ENCODE measurements at places on chromosomes 3 and 15.

GRCh38 chr3:170523248-170523647 lies 62.6 kb downstream of the SLC7A14 start:
- DNase-seq: no peak
- H3K27ac ChIP-seq: no peak overlapping the region
- H3K4me3 ChIP-seq: no peak overlapping the region
- H3K36me3 ChIP-seq: no peaks in the 10 kb centered on the region
- peaks cover 7% of the 10 kb centered on the region for H3K4me1 ChIP-seq

DNA sequence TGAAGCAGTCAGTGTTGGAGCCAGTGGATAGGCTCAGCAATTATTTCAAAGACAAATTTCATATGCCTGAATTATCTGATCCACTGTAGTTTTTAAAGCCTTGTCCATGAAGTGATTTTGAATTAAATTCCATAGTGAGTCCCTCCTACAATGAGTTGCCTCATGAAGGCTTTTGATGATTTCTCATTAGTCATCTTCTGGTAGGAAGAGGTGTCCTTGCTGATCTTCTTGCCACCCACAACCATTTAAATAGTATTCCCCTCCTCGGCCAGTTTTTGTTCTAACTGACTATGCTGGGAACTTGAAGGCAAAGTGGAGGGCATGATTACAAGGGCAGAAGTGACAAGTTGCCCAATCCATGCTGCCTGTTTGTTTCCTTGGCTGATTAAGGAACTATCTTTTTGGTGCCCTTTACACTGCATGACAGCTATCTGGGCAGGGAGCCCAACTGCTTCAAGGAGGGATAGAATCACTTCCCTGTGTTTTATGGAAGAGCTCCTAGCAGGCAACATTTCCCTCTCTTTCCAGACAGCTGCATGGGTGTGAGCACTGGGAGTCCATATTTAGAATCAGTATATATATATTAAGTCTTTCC lies 617.5 kb downstream of the ZPLD1 start:
- no peaks in the 10 kb centered on the region for H3K36me3 ChIP-seq
- DNase-seq: no peak
- no peak overlapping the region for H3K27ac ChIP-seq
- no peak overlapping the region for H3K4me3 ChIP-seq

- no peak for DNase-seq
- peaks cover 36% of the 10 kb centered on the region for H3K27me3 ChIP-seq
- H3K36me3 ChIP-seq: peaks cover 5% of the 10 kb centered on the region
- H3K27ac ChIP-seq: peak overlapping the region; percentile 55
Observed at GRCh38 chr3:31979001-31979697, 1.9 kb downstream of the OSBPL10 start.

- H3K27me3 ChIP-seq: no peaks in the 10 kb centered on the region
Observed at GRCh38 chr15:85691350-85692240, 103.1 kb downstream of the KLHL25 start.

GRCh38 chr3:42729404-42730145 lies 27.0 kb upstream of the HHATL start:
- H3K27me3 ChIP-seq: peaks cover 3% of the 10 kb centered on the region
- no peak overlapping the region for H3K4me3 ChIP-seq
- peaks cover 9% of the 10 kb centered on the region for H3K4me1 ChIP-seq
- H3K36me3 ChIP-seq: no peaks in the 10 kb centered on the region

DNA sequence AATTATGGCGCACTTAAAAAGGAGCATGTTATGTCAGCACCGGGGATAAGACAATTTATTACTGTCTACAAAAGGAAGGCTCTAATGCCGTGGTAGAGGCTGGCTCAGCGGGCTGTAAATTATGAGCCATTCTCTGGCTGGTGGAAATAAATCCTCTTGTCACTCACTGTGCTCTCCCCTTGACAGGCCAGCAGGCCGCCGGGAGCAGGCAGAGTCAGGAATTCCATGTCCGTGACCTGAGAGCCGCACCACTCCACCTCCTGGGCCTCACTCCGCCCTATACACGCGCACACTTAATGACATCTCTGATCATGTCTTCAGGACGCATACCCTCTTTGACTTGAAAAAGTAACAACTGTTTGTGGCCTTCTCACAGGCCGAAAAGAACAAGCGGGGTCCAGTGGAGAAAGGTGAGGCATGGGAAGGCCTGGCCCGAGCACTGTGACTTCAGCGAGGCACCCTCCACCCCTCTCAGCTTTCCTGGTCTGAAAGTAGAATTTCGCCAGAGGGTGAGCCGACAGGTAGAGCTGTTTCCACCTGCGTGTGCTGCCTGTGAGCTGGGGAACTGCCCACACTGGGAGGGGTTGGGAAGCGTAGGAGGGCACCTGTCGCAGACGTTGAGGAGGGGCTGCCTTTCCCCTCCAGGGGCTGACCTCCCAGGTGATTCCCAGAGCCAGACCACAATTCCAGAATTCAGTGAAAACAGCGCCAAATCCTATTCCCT lies 13.2 kb upstream of the PCSK6 start:
- no peak for DNase-seq
- no peak overlapping the region for H3K27ac ChIP-seq
- no peaks in the 10 kb centered on the region for H3K36me3 ChIP-seq
- H3K27me3 ChIP-seq: peaks cover 27% of the 10 kb centered on the region
- H3K4me1 ChIP-seq: peaks cover 4% of the 10 kb centered on the region
- H3K4me3 ChIP-seq: no peak overlapping the region

DNA sequence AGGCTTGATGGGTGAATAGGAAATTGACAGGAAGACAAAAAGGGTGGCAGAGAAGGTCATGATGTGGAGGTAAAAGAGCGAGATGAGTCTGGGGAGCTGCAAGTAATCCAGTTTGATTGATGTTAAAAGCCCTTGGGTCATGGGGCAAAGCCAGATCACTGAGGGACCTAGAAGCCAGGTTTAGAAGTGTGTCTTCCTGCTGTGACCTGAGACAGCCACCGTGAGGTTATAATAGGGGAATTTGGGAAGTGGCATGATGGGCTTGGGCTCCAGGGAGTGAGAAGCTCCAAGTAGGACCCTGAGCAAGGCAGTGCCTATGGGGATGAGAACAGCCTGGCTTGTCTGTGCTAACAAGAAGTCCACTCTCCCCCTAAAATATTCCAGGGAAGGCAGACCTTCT lies 298.5 kb downstream of the RPLP1 start:
- no peak for DNase-seq
- H3K4me1 ChIP-seq: no peaks in the 10 kb centered on the region
- H3K27me3 ChIP-seq: peaks cover 70% of the 10 kb centered on the region
- no peak overlapping the region for H3K27ac ChIP-seq

DNA sequence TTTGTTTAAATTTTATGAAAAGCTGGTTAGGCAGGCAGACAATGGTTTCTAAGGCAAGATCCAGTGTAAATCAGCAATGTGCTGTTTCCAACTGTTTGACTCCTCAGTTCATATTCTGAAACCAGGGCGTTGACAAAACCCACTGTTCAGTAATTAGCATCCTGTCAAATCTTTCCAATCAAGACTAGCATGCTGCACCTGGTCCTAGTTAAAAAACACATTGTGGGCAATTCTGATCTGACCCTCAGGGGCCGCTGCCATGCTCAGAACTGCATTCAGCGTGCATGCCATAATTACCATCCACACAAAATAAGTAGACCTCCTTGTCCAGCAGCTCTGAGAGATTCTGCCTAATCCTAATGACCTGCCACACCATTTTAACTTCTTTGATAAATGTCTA lies 20.9 kb upstream of the RBP1 start:
- H3K4me1 ChIP-seq: peaks cover 55% of the 10 kb centered on the region
- no peak overlapping the region for H3K4me3 ChIP-seq
- H3K27ac ChIP-seq: no peak overlapping the region
- no peaks in the 10 kb centered on the region for H3K27me3 ChIP-seq

- no peak overlapping the region for H3K27ac ChIP-seq
- H3K4me1 ChIP-seq: no peaks in the 10 kb centered on the region
- H3K36me3 ChIP-seq: peaks cover 5% of the 10 kb centered on the region
- no peaks in the 10 kb centered on the region for H3K27me3 ChIP-seq
- DNase-seq: no peak
- no peak overlapping the region for H3K4me3 ChIP-seq
Observed at GRCh38 chr3:195877136-195877715, 31.1 kb downstream of the TNK2 start.

DNA sequence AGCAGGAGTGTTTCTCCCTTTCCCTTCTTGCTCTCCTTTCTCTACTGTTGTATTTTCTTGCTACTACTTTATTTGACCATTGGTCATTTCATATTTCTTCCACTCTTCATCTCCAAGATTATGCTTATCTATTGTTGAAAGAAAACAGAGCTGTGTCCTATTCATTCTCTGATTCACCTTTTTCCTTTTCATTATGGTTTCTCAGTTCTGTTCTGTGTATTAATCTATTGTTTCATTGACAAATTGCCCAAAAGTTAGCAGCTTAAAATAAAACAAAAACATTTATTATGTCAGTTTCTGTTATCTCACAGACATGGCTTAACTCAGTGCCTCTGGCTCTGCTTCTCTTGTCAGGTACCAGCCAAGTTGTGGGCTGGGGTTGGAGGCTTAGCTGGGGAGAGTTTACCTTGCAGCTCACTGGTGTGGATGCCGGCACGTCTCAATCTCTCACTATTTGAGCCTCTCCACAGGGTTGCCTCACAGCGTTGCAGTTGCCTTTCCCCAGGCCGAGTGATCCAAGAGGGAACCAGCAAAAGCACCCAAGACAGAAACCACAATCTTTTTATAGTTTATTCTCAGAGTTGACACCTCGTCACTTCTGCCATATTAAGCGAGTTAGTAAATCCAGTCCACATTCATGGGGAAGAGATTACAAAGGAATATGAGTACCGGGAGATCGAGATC lies 36.9 kb upstream of the FILIP1L start:
- no peaks in the 10 kb centered on the region for H3K27me3 ChIP-seq
- no peak for DNase-seq
- peaks cover 2% of the 10 kb centered on the region for H3K4me1 ChIP-seq
- H3K27ac ChIP-seq: peak overlapping the region; percentile 39
- H3K36me3 ChIP-seq: peaks cover 22% of the 10 kb centered on the region

DNA sequence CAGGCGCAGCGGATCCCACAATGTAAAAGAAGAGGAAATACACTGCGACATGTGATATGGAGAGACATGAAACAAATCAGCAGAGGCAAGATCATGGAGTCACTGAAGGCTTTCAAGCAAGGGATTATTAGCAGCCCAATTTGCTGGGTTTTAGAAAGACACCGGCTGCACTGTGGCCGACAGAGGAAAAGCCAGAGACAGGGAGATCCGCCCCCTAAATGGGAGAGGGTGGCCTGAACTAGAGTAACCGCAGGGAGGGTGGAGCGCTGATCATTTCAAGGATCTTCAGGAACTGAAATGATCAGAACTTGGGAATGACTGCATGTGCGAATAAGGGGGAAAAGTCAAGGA lies 612 bp upstream of the C15orf40 start:
- H3K4me3 ChIP-seq: peak overlapping the region; percentile 98
- peaks cover 22% of the 10 kb centered on the region for H3K4me1 ChIP-seq
- peak overlapping the region; percentile 97 for H3K27ac ChIP-seq
- H3K27me3 ChIP-seq: no peaks in the 10 kb centered on the region
- H3K36me3 ChIP-seq: peaks cover 25% of the 10 kb centered on the region
- DNase-seq: no peak

DNA sequence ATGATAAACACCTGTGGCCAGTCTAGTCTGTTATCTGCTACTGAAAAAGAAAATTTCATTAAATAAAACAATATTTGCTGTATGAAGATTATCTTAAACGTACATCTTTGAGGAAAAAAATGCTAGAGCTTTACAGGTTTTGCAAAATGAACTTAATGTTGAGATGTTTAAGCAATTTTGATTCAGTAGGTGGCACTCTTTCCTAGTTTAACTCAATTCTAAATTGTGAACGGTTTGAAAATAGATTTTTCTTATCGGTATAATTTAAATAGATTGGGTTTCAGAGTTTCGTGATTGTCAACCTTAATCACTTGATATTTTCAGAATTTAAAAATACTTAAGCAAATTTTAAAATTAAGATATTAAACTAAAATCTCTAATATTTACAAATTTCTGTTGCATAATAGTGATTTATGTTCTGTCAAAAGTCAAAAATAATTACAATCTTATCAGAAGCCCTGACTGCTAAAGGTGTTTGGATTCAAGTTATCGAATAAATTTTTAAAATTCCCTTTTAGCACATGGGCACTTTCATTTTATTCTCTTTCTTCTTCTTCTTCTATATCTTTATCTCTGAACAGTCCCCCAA lies 7.0 kb upstream of the RNF111 start:
- H3K27me3 ChIP-seq: peaks cover 13% of the 10 kb centered on the region
- no peak for DNase-seq
- H3K4me3 ChIP-seq: no peak overlapping the region
- no peaks in the 10 kb centered on the region for H3K36me3 ChIP-seq

DNA sequence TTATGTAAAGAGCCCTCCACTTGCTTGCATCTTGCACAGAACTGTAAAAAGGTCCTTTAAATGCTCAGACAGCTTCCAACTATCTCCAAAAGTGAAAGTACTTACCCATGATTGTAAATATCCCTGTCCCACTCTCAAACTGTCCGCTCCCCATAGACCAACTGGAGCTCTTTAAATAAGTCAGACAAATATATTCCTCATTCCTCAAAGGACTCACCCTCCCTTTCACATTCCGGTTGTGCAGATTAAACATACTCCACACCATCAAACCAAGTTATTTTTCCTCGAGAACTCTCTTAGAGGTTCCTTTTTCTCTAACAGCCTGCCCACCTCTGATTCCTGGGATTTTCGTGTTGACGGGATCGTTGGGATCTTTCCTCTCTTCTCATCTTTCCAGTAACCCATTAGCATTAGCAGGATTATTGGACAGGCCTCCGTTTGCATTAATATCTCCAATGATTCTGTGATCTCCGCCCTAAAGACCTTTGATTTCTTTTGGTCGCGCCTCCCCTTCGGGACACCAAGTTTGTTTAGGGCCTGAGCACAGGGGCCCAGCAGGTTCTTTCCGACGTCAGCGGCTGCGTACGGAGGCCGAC lies 763 bp downstream of the GOLGB1 start:
- peaks cover 18% of the 10 kb centered on the region for H3K27me3 ChIP-seq
- H3K4me3 ChIP-seq: no peak overlapping the region
- no peak for DNase-seq
- H3K4me1 ChIP-seq: peaks cover 6% of the 10 kb centered on the region
- H3K36me3 ChIP-seq: peaks cover 1% of the 10 kb centered on the region

Data from progenitor cell of endocrine pancreas (in vitro differentiated cells).